ENCODE measurements at places on chromosomes 16 and 17. TPM values are rescaled to one million over a fixed set of nuclear protein-coding genes. Genes with fewer than 3 reads are reported as not detected.

SOCS3 gene
- 22.9 TPM for total RNA-seq

PIK3R5 gene
- total RNA-seq, result 3.1 TPM

C17orf78 gene
- not detected for total RNA-seq

DNA sequence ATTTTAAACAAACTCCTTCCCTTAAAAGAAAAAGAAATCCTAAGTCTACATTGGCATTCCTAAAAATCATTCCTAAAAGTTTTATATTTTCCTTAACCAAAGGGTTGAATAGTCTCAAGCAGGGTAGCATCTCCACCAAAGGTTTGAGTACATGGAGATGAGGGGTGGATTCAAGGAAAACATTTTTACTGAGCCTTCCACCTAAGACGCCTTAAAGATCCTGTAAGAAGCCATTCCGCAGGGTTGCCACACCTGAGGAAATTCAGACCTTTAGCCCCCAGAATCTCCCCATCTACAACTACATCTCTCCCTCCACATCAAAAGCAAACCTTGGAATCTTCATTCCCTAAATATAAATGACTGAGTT is 7.7 kb upstream of the AKTIP start:
- no peak for DNase-seq

DNA sequence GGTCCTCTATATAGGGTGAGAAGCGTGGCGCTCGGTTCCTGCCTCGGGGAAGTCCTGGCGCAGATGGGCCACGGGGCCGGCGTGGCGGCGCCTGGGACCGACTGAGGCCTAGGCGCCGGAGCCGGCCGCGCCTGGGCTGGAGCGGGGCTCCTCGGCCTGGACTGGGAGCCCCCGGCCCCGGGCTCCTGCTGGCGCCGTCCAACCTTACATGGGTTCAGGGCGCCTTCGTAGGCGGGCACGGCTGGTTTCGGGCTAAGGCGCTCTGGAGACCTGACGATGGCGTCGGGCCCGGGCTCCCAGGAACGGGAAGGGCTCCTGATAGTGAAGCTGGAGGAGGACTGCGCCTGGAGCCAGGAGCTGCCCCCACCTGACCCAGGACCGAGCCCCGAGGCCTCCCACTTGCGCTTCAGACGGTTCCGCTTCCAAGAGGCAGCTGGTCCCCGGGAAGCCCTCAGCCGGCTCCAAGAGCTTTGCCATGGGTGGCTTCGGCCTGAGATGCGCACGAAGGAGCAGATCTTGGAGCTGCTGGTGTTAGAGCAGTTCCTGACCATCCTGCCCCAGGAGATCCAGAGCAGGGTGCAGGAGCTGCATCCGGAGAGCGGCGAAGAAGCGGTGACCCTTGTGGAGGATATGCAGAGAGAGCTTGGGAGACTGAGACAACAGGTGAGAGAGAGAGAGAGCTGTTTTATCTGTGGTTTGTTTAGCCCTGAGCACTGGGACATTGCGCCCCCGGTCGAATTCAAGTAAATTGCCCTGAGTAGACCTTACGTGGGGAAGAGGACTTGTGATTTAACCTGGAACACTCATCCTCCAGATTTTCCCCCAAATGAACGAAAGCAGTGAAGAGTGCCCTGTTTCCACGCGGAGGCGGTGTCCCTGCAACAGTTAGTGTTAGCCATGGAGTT is 504 bp downstream of the ZNF263 start:
- peak; percentile 27 for DNase-seq

- no peak for DNase-seq
Measured at GRCh38 chr16:84540194-84540593, 35.7 kb upstream of the MEAK7 start.

HOXB5 gene
- not detected for total RNA-seq

GRCh38 chr17:77846531-77847085 is 111.9 kb upstream of the TNRC6C start:
- DNase-seq, result no peak

RAB11FIP4 gene
- total RNA-seq, result 3.6 TPM
